Suprapubic skin (tissue), 4 donors: ENCODE measurements at places on chromosomes 7 and 10. TPM values are rescaled to one million over a fixed set of nuclear protein-coding genes. Genes with fewer than 3 reads are reported as not detected.

The ERVW-1 gene
- not detected for total RNA-seq

- DNase-seq: no peak
Observed at GRCh38 chr7:157662981-157663716, 326.3 kb downstream of the DNAJB6 start.

DNA sequence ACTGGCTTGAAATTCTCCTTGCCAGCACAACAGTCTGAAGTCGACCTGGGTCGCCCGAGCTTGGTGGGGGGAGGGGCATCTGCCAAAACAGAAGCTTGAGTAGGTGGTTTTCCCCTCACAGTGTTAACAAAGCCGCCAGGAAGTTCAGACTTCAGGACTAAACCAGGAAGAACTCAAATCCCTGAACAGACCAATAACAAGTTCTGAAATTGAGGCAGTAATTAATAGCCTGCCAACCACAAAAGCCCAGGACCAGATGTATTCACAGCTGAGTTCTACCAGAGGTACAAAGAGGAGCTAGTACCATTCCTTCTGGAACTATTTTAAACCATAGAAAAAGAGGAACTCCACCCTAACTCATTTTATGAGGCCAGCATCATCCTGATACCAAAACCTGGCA, 45.3 kb downstream of the LRRC72 start:
- no peak for DNase-seq

GRCh38 chr10:25285809-25286208, 111.0 kb downstream of the GPR158 start:
- DNase-seq: no peak

DNA sequence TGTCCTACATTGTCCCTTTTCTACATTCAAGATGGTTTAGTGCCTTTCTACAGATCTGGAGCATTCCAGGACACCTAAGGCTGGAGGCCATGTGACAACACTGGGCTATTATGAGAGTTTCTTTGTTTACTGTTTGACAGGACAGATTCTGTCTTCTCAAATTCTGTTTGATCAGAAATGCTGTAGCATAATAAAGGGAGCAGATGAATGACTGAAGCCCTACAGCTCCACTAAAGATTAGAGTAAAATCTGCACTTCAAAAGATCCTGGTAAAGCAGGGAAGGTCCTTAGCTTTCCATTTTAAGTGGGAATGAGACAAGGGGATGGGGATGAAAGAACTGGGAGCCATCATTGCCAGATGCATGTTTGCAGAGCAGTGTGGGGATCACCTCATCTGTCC, 38.4 kb downstream of the TMEM229A start:
- DNase-seq: no peak
